ENCODE measurements at places on chromosomes 2 and 18. TPM values are rescaled to one million over a fixed set of nuclear protein-coding genes. Genes with fewer than 3 reads are reported as not detected.

The STPG4 gene
- 0.37 TPM for total RNA-seq

The MYL1 gene
- total RNA-seq: not detected

The DYNAP gene
- not detected for total RNA-seq

The RELCH gene
- total RNA-seq: 22.7 TPM

The LIPG gene
- total RNA-seq: not detected

The IL36A gene
- total RNA-seq: not detected

The LYPD1 gene
- total RNA-seq: 0.18 TPM

The SP3 gene
- total RNA-seq: 80.3 TPM

The ZSWIM2 gene
- not detected for total RNA-seq

The IL1R1 gene
- 59.8 TPM for total RNA-seq

The ALPP gene
- not detected for total RNA-seq

DNA sequence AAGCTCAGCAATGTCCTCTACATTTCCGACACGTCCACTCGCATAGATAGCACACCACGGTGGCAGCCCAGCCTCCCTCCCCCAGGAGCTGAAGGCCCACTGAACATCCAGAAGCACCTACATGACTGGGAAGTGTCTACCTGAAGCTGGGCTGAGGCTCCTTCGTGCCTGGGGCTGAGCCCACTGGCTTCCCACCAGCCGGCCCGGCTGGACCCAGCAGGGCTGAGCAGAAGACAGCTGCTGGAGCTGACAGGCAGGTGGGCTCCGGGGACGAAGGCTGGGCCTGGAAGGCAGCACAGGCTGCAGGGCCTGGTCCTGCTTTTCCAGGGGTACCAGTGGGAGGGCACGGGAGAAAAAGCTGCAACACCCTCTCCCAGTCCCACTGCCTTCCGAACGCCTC is 13.5 kb downstream of the SDC1 start:
- DNase-seq: no peak

DNA sequence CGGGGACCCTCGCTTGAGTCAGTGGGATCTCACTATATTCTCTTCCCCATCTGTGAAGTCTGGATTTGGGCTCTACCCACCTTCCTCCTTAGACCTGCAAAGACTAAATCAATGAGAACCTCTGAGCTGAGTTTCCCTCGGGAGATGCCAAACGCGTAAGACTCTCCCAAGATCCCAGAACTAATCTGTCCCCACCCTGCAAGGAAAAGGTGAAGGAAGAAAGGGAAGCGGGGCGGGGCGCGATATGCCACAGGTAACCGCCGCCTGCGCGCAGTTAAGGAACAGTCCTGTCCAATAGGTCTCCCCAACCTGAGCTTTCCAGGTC is 780 bp downstream of the SRD5A2 start:
- no peak for DNase-seq

- DNase-seq: no peak
These were observed 4.6 kb downstream of the MBP start for GRCh38 chr18:77127769-77128671.

GRCh38 chr18:10487154-10487553 is 32.7 kb downstream of the APCDD1 start:
- DNase-seq: no peak

- DNase-seq: no peak
These were observed 6.4 kb upstream of the PROC start for GRCh38 chr2:127411653-127412369.

- no peak for DNase-seq
These were observed 16.2 kb downstream of the SH2D6 start for GRCh38 chr2:85434696-85435095.

DNA sequence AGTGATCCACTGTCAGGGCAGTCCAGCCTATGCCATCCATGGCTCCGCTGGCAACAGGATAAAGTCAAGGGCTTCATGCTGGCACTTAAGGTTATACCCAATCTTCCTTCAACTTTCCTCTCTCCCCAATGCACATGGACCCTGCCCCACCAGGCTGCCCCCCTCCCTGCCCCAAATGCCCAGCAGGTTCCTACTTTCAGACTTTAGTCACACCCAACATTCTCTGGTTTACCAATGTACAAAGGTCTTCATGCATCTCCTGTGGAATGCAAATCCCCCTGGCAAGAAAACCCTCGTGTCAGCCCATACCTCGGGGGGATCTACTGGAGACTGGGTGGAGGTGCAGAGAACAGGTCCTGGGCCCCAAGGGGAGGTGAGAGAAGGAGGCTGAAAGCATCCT is 59.3 kb downstream of the MCFD2 start:
- no peak for DNase-seq

GRCh38 chr2:125471963-125472362 is 1184.0 kb upstream of the GYPC start:
- DNase-seq: no peak

DNA sequence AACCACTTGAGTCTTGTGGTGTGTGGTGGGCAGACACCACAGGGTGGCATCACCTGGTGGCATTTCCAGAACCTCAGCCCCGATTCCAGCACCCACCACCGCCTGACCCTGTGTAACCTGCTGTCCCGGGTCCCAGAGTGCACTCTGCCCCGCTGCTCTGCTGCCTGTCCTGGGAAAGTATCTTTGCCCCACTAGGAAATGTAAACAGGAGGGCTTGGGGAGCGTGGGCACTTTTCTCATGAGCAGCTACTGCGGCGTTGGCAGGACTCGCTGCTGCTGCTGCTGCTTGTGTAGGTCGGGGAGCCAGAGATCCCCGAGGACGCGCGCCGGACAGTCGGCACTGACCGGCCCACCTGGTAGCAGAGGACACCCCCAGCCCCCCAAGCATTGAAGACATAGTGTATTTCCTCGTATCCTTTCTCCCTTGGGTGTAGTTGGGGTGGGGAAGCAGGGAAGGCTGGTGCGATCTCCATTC is 13.4 kb downstream of the DTYMK start:
- DNase-seq: no peak

DNA sequence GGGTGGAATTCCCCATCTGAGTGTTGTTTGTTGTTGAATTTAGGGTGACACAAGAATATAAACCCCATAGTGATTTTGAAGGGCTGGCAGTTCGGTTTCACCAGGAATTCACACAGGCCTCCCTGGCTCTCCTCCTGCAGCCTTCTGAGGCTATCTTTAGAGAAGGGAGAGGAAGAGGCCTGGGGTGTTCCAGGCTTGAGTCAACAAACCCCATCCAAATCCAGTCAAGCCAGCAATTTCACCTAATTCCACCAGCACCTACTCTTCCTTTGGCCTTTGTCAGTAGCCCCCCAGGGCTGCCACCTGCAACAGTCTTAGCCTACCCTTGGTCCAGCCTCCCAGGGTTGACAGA is 32.0 kb downstream of the MARCHF4 start:
- no peak for DNase-seq

GRCh38 chr2:54456362-54456611 is 160 bp downstream of the SPTBN1 start:
- no peak for DNase-seq

DNA sequence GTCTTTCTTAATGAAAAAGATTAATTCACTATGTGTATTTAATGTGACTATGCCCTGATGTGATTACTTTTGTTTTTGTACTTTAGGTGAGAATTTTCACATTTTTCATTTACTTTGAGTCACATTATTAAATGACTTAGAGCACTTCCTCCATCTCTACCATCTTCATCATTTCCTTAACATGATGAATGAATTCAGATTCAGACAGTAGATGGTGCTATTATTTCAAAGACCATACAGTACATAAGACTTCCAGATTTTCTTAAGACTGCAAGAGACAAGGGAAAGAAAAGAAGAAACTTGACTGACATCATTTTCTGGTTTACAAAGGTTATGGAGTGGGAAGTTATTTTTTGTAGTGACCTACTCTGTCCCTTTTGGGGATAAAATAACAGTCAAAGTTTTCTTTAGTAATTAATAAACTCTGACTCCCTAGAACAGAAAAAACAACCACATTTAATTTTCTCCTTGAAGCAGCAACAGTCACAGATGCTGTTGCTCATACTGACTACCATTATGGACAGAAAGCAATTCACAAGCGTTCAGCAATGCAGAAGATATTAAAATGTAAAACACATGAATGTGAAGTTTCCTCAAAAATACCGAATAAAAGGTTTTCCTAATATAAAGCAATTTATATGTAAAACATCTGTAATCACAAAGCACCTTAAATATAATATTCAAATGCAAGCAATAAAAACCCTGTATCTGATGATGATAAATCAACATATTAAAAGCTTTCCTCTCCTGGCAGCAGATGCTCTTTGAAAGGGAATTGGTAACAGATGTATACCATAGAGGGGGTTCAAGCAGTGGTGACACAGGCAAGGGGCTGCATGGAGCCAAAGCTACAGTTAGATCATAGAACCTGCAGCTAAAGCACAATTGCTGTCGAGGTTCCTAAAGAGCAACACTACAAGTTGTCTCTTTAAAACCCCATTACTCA is 1010.9 kb upstream of the NXPH2 start:
- DNase-seq: no peak

DNA sequence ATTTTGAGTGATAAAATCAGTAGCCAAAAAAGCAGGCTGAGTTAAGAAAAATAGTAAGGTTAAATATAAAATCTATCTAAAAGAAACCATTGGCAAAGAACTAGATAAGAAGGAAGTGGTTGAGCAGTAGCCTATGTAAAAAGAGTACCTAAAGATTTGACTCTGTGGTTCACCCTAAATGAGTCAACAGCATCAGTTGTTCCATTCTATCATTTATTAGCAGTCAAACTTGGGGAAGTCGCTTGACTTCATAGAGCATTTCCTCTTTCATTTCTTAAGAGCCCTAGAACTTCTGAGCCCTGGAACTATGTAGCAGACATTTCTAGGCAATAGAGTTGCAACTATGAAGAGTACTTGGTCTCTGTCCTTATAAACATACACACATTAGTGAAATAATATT is 381.7 kb downstream of the NUP35 start:
- no peak for DNase-seq

GRCh38 chr2:120592084-120592483 is 143.6 kb upstream of the GLI2 start:
- DNase-seq: no peak

DNA sequence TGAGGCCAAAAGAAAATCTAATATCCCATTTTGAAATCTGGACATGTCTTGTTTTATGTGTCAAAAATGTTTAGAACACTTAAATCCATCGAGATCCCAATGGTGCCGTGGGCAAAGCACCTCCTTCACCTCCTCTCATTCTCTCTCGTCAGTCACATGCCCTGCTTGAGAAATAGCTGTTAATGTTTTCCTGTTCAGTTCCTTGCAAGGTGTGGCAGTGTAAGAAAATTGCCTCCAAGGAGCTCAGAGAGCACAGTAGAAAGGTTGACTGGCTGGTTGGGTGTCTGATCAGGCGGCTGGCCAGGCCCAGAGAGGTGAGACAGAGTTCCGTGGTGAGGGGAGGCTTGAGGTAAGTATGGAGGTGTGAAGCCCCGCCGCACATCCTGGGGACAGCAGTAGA is 210.2 kb downstream of the TSN start:
- DNase-seq: no peak

DNA sequence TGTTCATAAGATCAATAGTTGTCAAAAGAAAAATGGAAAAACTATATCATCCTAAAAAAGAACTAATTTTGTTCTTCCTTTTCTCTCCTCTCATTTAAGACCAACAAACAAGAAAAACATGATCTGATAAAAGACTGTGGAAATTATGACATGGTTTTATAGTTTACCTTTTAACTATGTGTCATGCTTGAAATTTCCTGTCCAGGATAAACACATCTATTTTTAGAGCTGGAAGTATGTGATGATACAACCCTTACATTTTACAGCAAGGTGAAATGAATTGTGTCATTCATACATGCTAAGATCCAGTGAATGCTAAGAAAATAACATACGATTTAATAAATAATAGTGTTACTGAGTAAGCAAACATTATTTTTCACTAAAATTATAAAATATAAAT is 89.9 kb downstream of the GULP1 start:
- no peak for DNase-seq

DNA sequence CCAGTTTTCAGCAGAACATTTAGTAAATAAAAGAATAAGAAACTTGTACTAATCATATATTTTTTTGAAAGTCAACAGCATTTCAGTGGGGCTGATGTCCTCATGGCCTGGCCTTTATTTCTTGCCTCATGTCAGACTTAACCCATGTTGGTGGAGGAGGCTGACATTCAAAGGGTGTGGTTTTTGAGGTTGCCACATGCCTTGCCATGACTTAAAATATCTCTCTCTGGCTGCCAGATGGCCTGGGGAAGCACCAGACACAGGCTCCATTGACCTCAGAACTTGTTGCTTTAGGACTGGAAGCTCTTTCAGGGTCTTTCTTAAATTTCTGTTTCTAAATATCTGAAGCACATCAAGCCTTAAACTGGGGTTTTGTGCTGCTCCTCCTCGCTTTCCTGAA is 32.5 kb upstream of the CD28 start:
- DNase-seq: no peak

DNA sequence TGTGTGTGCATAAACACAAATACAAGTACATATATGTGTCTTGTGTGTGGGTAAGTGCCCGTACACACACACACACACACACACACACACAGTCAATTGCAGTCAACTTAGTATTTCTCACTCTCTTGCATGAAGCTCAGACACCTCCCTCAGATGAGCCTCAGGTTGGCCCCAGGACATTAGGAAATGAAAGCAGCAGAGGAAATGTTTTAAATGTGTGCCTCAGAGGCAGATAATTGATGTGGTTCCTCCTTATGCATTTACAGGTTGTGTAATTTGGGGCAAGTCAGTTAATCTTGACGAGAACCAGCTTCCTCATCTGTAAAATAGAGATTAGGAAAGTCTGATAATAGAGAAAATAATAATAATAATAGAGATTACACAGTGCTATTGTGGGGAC is 814.0 kb upstream of the ID2 start:
- DNase-seq: no peak

- DNase-seq: no peak
These were observed 1.5 kb downstream of the ARPC2 start for GRCh38 chr2:218218268-218219185.

DNA sequence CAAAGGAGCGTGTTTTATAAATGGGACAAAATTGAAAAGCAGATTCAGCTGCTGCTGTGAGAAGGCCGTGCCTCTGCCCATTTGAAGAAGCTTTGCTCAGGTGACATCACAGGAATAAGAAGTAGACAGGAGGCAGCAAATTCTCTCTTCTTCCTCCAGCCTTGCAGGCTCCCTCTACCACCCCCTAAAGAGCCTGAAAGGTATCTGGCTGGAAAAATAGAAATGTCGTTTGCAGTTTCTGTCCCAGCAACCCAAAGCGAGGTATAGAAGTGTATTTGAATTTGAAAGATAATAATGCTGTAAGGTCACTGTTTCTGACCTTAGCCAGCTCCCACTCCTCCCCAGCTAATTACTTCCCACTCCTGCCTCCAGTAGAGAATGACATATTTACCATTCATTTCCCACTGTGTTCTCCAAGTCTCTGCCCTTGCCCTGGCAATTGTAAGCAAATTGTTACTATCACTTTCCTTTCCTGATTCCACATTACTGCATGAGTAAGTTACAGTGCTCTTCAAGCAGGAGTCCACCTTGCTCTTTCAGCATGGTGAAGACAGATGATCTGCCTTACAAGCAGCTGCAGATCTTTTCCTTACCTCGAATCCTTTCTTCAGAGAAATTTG is 56.8 kb upstream of the RASGRP3 start:
- no peak for DNase-seq

GRCh38 chr2:174158003-174158402 is 90.3 kb downstream of the OLA1 start:
- DNase-seq: no peak

- DNase-seq: no peak
These were observed 850.7 kb downstream of the CPS1 start for GRCh38 chr2:211407076-211407475.

GRCh38 chr18:49648811-49649210 is 87.0 kb downstream of the LIPG start:
- DNase-seq: no peak

- no peak for DNase-seq
These were observed 55.2 kb downstream of the KIF5C start for GRCh38 chr2:148930046-148930775.

- no peak for DNase-seq
These were observed 22.8 kb upstream of the ME2 start for GRCh38 chr18:50855976-50856757.

Data from osteocyte (in vitro differentiated cells).